ENCODE measurements at places on chromosomes 16 and 17.

DNA sequence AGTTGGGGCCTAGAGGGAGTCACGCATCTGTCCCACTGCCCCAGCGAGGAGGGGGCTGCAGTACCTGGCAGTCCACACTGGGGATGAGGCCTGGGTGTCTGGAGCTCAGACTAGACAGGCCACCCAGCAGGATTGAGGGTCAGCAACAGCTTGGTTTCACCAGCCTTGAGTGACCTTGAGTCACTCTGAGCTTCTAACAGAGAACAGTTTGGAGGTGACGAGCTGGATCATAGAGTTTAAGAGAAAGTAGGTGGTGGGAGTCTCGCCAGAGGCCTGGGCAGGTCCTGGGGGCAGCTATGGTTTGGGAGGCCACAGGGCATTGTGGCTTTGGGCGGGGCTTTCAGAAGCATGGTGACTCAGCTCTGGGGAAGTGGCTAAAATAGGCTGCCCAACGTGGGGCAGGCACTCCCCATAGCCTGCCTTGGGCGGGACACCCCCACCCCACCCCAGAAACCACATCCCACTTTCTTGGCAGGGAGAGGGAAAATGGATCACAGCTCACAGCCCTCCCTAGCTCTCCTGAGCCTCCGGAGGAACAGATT is 20.5 kb downstream of the CDC42EP4 start:
- DNase-seq, result peak; percentile 86

DNA sequence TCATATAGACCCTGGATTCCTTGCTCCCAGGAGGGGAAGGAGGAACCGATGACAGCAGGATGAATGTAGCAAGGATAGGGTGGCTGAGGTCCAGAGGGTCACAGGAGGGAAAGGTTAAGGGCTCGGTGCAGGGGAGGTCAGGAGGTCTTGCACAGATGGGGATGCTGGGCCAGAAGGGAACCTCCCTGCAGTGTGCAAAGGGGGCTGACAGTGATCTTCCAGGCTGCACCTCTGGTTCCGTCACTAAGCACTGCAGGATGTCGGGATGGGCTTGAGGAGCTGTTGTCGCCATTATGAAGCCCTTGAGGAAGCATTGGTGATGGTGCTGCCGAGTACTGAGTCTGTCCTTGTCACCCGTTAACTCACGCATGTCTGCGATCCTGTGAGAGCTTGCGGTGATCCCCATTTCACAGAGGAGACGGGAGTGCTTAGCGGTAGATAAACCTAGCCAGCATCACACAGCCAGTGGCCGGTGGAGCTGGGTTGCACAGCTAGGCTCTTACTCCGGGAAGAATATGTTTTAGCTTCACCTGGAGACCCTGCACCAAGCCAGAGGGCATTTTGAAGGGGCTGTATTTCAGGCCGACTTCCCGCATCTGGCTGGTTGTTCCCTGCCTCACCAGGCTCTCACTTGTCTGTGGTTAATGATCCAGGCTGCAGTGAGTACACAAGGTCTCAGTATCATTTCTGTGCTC is 120.4 kb downstream of the SNX29 start:
- DNase-seq, result no peak

- DNase-seq, result no peak
These were observed 42.4 kb upstream of the LHX1 start for GRCh38 chr17:36894925-36895324.

DNA sequence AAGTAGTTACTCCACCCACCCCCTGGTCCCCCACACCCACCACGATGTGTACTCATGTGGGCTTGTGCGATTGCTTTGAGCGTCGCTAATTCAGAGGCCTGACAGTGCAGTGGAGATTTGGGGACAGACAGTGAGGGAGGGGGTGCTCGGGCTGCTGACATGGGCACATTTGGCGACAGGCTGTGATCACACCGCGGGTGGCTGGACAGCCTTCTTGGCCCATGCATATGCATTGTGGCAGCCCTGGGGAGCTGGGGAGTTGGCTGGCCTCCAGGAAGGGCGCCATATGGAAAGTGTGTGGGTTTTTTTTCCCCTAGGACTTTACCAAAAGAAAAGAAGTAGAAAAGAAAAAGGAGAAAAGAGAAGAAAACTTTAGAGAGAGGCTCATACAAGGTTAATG is 275.5 kb upstream of the N4BP1 start:
- no peak for DNase-seq

DNA sequence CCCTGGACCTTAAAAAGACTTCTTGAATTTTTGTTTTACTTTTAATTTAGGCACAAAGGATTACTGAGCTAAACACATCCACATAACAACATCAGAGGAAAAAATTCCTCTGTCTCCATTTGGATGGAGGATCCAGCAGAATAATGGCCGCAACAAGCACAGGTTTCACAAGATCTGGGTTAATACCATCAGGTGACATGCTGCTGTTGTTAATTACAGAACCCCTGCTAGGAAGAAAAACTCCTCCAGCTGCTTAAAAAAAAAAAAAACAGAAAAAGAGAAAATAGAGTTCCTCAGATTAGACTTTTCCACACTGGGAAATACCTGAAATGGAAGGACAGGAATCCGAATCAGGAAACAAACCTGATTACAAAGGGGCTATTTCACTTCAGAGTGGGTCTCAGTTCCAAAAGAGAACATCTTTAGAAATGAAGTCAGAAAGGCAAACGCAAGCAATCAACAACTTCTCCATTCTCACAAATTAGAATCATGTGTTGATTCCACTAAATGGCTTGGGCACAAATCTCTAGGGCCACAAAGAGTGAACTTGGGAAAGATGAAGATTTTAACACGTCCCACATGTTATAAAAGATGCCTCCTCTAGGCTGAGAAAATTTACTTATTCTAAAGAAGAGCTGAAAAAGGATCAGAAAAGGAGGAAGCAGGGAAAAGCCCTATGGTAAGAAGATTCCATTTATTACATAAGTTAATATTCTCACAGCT is 44.0 kb downstream of the SPOP start:
- no peak for DNase-seq

- DNase-seq, result peak; percentile 83
These were observed 41.1 kb downstream of the KIAA0753 start for GRCh38 chr17:6599364-6599763.
